Stimulated activated CD8-positive, alpha-beta memory T cell treated with anti-CD3 and anti-CD28 coated beads, Interleukin-4, amount 100 ng/mL, for 1 hour (primary cell): ENCODE measurements at places on chromosomes 6 and 20.

GRCh38 chr6:34484899-34485298 lies 19.0 kb downstream of the PACSIN1 start:
- DNase-seq, result peak; percentile 16

DNA sequence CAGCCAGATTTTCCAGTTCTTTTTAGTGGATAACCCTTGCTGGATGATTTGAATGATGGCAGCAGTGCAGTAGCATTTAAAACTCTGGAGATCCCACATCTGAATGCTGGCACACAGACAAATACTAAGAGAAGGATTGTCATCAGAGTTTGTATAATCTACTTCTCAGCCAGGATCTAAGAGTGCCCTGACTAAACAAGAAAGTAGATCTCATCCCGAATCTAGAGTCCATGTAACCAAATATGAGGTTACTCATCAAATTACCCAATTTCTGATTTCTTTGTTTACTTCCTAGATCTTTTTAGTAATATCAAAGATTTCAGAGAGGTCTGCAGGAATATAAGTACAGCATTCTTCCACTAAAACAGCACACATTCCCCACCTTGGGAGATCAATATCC lies 7.8 kb downstream of the TMC2 start:
- DNase-seq, result no peak

DNA sequence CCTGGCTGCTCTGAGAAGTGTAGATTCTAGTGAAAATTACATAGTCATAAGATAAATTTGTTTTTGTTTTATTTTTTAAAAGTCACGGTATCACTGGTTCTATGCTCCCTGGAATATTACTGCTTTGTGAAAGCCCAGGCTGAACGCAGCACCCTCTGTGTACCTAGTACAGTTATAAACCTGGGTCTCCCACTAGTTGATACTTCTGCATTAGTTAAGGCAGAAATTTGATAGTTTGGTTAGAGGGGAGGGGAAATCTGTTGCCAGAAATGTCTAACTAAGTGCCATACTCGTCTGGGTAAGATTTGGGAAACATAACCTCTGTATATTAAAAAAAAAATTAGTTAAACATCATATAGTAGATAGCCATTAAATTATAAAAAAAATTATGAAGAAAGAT lies 110.6 kb upstream of the TRAF3IP2 start:
- no peak for DNase-seq

DNA sequence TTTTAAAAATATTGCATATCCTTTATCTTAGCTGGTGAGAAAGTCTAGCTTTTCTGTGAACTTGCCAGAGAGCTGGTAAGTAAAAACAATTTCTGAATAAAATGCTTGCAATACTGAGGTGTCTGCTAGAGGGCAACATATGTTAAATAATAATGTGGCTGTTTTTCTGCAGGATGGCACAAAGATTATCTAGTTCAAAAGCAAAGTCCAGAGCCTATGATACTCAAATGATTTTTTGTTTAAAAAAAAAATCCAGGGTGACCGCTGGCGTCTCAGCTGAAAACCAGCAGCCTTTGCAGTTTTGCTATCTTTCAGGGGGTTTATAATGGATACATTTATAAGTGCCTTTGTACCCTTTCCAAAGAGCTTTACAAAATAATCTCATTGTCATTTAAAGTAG lies 194.9 kb downstream of the PHACTR1 start:
- no peak for DNase-seq

DNA sequence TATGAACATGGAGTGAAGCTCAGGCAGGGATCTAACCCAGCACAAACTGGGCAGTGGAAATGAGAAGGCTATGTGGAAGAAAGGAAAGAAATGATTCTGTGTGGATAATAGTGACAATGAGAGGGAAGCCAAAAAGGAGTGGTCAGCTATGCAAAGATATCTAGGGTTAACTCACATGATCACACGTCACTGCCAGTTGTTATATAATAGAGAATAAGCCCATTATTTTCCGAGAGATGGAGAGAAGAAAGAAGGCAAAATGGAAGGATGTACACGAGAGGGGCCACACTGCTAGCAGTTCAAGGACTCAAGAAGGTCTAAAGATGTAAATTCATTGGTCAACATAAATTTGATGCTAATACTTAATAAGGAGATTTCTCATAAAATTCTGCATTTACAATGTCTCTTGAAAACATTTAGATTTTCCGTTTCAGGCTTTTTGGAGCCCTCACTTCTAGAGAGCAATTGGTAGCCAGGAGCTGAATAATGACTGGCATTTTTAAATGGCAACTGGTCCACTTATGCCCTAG lies 18.8 kb upstream of the RCAN2 start:
- no peak for DNase-seq

DNA sequence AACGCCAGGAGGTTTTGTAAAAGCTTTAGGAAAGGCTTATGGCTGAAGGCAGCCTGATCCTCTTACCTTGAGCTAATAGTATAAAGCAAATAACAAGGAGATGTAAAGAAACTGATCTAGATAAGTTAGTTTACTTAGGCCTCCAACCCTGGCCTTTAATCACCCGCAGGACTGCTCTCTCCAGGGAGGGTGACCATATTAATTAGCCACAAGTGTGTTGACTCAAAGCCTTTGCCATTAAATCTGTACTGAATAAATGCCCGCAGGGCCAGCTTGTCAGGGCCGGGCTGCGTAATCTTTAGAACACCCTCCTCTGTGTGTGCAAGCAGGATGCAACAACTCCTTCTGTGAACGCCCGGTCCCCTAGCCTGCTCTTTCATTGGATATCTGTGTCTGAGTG lies 6.1 kb upstream of the PRSS16 start:
- no peak for DNase-seq

- no peak for DNase-seq
Observed at GRCh38 chr6:17416806-17417205, 23.4 kb downstream of the CAP2 start.

DNA sequence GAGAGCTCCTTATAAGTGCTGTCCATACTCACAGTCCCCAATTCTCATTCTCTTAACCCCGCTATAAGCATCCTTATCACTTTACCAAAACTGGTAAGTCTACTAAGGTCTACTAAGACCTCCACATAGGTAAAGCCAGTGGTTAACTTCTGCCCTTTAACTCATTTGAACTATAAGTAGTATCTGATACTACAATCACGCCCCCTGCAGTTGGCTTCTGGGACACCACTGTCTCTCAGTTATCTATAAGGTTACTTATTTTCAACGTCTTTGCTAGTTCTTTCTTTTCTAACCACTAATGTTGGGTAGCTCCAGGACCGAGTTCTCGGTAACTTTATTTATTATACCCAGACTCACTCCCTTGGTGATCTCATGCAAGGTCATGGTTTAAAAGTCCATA lies 142.6 kb downstream of the ARHGAP18 start:
- DNase-seq, result no peak

- DNase-seq, result no peak
Observed at GRCh38 chr6:148436466-148436865, 93.8 kb downstream of the SASH1 start.

GRCh38 chr6:89787660-89788328 lies 31.8 kb downstream of the MDN1 start:
- DNase-seq, result no peak

GRCh38 chr20:57450419-57450818 lies 59.2 kb downstream of the RBM38 start:
- DNase-seq, result no peak

GRCh38 chr6:36890112-36890663 lies 4.4 kb downstream of the C6orf89 start:
- no peak for DNase-seq

GRCh38 chr6:2244261-2245102 lies 923 bp downstream of the GMDS start:
- DNase-seq, result no peak

- no peak for DNase-seq
Observed at GRCh38 chr6:91664327-91664959, 1077.6 kb upstream of the MAP3K7 start.

GRCh38 chr20:58388882-58389323 lies at the start of gene VAPB:
Gene VAPB (plus strand): TSS chr20:58389229. CDS start chr20:58389460, 231 bp downstream.
- peak; percentile 92 for DNase-seq

DNA sequence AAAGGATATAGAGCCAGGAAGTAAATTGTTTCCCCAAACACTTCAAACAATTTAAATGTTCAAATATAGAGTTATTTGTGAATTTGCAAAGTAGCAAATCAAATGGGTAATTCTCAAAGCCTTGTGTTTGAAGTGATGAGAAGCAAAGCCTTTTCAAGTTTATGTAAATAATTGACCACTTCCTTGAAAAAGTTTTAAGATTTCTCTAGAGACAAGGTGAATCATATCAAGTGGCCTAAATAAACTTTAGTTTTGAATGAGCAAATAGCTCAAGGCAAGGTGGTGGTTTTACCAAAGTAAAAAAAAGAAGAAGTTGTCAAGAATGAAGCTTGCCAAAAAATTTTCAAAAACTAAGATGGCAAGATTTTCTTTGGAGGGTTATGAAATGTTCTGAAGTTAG lies 42.6 kb upstream of the IFNGR1 start:
- no peak for DNase-seq

GRCh38 chr20:3755269-3755668 lies 12.3 kb downstream of the ADISSP start:
- DNase-seq, result no peak

GRCh38 chr6:154169193-154169847 lies 130.3 kb downstream of the OPRM1 start:
- DNase-seq, result no peak

GRCh38 chr6:44679438-44680201 lies 292.1 kb downstream of the CDC5L start:
- no peak for DNase-seq

- no peak for DNase-seq
Observed at GRCh38 chr20:60209048-60209447, 250.8 kb downstream of the CDH26 start.

- no peak for DNase-seq
Observed at GRCh38 chr20:49179368-49180277, 8.5 kb downstream of the STAU1 start.

DNA sequence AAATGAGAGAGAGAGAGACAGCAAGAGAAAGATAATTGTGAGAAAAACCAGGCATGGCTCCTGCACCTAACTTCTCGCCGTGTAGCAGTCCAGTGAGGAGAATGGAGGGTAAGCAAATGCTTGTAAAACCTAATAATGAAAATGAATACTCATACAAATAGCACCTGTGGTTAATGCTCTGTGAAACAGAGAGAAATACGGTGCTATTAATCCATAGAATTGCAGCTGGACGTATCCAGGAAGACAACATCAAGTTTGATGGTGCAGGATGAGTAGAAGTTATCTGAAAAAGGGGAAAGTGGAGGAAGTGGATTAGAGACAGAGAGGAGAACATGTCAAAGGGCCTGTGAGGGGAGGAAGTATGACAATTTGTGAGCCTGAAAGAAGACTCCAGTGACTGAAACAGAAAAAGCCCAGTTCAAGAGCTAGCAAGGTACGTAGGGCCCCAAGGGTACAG lies 89.4 kb upstream of the PAK5 start:
- no peak for DNase-seq

DNA sequence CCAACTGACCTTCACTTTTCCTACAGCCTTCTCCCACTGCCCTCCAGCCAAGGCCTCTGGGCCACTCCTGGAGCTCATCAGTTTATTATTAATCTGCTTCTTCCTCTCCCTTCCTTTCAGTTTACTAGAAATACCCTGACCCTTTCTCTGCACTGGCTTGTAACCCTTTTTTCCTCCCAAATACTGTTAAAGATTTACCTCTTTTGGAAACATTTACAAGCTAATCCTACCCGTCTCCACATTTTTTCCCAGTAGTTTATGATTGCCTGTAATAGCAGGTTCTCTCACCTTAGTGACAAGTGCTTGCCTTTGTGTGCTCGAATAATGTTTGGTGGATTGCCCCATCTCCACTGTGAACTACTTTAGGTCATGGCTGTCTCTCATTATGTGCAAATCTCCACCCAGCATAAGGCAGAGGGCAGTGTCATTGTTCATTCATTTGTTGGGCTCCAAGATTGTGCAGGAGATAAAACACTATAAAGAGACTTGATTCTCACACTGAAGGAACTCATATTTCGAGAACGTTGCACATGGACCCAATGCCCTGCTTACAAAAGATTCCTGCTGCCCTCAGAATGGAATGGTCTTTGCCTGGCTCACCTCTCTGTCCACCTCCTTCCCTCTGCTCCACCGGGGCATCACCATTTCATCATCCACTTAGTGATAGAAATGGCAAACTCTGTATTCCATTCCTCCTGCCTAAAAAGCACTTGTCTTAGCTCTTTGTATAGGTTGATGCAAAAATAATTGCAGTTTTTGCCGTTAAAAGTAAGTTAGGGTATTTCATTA lies 491.1 kb downstream of the UTRN start:
- DNase-seq, result no peak

- no peak for DNase-seq
Observed at GRCh38 chr6:17968876-17969275, 18.6 kb downstream of the KIF13A start.

DNA sequence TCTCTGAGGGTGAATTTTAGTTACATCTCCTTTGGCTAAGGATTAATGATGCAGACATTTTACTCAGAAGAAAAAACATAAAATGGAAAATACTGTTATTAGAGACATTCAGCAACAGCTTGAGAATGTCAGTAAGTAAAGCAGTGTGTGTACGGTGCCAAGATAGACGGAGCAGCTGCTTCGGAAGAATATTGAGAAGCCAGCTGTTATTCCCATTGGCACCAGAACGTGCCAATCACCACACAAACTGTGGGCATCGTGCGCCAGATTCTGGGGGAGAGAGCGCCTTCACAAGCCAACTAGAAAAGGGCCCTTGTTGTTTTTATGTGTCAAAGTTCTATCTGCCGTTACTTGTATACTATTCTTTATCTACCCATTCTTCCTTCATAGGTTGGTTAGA lies 163.4 kb downstream of the MTFR2 start:
- DNase-seq, result no peak

GRCh38 chr6:98945311-98946115 lies 2.2 kb downstream of the FBXL4 start:
- no peak for DNase-seq

DNA sequence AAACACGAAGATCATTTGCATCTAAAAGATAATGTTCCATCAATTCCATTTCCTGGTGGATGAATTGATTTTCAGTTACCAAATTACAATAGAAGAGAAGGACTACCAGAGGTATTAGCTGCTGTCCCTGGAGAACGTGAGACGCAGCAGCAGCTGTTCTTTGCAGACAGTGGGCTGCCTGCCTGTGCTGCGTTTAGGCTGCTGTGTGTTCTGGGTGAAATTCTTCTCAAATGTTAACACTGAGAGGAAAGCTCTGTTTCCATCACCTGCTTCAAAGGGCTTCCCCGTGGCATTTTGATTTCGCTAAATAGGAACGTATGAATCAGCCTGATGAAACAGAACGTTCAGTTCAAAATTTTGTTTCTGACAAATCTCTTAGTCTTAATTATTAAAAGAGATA lies 362.2 kb downstream of the C6orf118 start:
- no peak for DNase-seq

DNA sequence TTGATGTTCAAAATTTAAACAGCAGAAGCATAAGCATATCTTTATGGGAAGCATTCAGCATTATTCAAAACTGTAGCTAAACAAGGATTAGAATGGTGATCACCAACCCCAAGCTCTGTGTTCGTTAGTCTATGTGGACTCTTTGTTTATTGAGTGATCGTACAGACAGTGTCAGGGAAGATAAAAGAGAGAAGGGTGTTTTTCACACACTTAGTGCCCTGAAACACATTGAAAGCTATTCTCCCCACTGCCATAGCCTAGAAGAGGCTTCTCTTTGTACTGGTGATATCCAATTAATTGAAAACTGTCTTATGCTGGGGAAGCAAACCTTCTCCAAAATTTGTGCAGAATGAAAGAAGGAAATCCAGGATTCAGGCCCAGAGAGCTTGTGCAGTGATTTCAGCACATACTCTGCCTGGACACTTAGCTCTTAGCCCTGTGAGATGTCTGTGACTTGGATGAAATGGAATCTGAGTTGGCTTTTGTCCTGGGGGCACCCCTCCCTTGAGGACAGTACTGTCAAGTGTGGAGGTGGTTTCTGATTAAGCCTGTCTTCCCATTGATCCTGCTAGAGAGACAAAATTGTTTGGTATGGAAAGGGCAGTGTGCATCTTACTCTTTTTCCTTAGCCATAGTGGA lies 125.7 kb upstream of the MTHFD1L start:
- no peak for DNase-seq
